Stimulated activated CD4-positive, alpha-beta T cell treated with anti-CD3 and anti-CD28 coated beads, Interleukin-12 subunit alpha, Interleukin-12 subunit beta, amount 100 ng/mL, for 48 hours (primary cell): ENCODE measurements at places on chromosomes 2 and 18.

- DNase-seq: no peak
Observed at GRCh38 chr18:68713131-68713530, 1.8 kb downstream of the TMX3 start.

- DNase-seq: no peak
Observed at GRCh38 chr2:189409647-189410046, 31.6 kb upstream of the WDR75 start.

- DNase-seq: no peak
Observed at GRCh38 chr2:15023221-15023620, 390.7 kb downstream of the LRATD1 start.

GRCh38 chr2:142189501-142189900, 58.7 kb upstream of the LRP1B start:
- no peak for DNase-seq

DNA sequence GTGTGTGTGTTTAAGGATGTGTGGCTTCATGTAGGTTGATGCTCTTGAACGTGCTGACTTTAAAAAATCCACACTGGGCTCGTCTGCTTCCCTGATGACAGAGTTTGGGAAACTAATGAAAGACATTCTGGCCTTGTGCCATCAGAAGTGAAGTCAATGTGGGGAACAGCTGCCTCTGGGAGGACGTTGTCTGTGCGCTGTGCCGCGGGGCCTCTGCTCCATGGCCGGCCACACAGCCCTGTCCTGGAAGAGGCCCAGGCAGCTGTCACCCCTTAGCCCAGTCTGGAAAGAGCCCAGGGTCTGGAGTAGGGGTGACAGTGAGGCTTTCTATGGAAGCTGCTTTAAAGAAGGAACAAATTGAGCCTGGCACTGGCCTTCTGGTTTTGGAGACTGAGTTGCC, 155.8 kb downstream of the SH3RF3 start:
- no peak for DNase-seq

- DNase-seq: no peak
Observed at GRCh38 chr2:219852626-219853025, 225.2 kb downstream of the SLC4A3 start.

- DNase-seq: no peak
Observed at GRCh38 chr18:25729072-25729471, 361.3 kb downstream of the SS18 start.

- no peak for DNase-seq
Observed at GRCh38 chr2:237868631-237869342, 9.4 kb downstream of the RAMP1 start.

DNA sequence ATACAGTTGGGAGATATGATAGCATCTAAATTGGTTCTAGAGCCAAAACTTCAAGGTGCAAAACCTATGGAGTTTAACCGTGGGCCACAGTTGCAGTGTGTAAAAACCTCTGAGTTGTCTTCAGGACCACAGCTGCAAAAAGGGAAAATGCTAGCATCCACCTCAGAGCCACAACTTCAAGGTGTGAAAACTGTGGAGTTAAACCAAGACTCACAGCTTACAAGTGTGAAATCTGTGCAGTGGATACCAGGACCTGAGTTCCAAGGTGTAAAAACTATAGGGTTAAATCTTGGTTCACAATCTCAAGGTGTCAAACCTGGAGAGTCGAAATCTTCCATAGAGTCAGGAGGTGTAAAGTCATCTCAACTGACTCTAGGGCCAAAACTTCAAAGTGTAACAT, 10.4 kb upstream of the ZNF512 start:
- no peak for DNase-seq

DNA sequence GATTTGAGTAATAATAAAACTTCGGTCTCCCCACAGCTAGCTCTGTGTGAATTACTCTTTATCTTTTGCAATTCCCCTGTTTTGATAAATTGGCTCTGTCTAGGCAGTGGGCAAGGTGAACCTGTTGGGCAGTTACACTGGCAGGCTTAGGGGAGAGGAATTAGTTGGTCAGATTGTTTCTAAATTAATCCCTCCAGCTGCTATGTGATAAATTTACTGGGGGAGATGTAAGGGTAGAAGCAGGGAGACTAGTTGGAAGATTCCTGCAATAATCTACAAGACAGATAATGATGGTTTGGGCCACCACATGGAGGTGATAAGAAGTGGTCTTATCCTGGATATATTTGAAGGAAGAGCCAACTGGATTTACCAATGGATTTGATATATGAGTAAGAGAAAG, 118.5 kb upstream of the TACR1 start:
- no peak for DNase-seq

DNA sequence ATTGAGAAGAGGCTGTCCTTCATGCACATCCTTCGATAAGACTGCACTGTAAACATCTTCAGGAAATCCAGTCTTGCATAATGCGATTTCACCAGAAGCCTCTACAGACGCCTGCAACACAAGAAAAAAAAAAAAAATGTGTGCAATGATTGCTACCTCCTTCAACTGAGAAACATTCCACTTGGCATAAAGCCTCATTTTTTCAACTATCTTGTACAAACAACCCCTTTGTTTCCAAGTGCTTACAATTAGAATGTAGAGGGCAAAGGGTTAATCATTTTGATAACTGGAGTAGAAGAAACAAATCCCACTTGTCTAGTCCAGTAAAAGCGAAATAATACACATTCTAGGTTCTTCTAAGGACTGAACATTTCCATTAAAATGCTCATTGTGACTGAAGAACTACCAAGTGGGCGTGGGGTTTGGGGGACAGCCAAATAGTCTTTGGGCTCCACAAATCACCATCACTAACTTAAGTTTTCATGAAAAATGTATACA, 29.2 kb downstream of the CDH2 start:
- DNase-seq: no peak

DNA sequence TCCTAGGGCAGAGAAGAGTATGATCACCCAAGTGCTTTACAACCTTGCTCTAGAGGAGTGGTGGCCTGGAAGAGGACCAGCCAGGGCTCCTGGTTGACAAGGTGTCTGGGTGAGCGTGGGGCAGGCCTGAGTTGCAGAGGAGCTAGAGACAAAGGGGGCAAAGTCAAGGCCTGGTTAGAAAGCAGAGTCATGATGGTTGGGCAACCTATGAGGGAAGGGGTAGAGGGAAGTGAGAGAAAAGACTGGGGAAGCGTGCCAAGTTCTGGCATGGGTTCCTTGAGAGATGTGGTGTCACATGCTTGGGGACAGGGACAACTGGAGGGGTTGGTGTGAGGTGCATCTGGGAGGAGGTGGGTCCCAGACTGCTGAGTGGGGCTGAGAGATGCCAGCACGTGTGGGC, 13.5 kb downstream of the ZFP36L2 start:
- DNase-seq: no peak

DNA sequence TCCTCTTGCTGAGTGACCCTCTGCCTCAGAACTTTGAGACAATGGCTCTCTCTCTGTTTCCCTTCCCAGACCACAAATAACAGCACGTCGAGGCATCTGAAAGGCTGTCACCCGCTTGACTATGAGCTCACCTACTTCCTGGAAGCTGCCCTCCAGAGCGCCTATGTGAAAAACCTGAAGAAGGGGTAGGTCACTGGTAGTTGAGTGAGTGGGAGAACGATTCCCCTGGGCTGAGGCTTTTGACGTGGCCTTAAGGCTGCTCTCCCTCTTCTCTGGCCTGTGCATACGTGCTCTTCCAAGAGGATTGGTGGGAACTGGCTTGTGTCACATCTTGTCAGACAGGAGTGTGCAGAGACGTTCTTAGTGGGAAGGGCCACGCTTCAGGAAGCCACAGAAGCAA, 63.1 kb upstream of the MCFD2 start:
- no peak for DNase-seq

DNA sequence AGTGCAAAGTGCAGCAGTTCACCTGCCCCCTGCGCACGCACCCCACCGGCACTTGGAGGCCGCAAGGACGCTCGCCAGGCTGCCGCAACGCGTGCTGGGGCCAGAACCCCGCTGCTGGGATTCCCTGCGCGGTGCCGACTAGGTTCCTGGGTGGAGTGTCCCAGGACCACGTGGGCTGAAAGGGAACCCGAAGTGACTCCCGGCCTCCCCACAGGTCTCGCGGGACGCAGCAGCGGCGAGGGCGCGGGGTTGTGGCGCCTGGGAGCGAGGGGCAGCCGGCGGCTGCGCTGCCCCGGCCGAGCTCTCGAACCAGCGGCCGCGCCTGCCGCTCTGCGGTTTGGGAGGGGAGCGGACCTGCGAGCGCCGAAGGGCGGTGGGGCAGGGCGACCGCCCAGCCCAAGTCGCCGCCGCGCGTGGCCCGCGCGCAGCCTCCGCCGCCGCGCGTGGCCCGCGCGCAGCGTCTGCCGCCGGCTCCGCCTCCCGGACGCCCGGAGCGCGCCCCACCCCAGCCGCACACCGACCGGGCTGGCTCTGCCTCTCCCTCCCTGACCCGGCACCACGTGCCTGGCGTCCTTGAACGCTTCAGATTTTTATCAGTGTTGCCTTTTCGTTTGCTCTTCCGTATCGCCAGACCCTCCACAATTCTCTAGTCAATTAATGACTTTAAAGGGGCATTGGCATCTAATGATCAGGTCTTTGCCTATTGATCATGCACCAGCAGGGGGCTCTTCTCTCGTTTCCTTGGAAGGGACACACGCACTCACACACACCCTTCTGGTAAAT, at the start of gene FTCDNL1:
FTCDNL1 (minus strand) TSS at position 475 of the 783 bp plus-strand sequence. CDS start 2,230 bp downstream, outside the sequence.
- peak; percentile 48 for DNase-seq

DNA sequence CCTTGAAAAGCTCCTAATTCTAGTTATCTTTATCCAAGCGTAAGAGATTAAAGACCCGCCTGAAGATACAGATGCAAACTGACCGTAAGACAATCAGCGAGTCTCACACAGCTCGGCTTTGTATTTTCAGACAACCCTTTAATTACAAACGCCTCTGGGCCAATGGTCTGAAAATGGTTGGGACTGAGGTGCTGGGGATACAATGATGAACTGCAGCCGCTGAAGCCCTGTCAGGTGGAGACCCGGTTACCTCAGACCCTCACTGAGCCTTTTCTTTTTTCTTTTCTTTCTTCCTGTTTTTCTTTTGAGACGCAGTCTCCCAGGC, 715 bp upstream of the CFAP36 start:
- DNase-seq: no peak

GRCh38 chr2:136065907-136066306, 52.0 kb downstream of the CXCR4 start:
- DNase-seq: no peak

DNA sequence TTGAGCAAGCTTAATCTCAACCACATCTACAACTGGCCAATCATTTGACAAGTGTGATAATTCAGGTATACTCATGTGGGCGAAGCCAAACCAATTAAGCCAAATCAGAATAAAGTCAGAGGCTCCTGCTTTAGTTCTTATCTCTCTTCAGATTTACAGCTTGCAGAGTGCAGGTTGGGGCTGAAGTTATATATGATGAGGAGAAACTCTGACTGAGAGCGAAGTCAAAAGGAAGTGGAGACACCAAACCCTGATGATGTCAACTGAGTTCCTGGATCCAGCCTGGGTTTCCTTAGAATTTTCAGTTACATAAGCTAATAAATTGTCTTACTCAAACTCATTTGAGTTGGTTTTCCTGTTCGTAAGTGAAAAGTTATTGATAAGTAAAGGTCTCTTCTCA, 73.9 kb downstream of the ASXL2 start:
- no peak for DNase-seq

GRCh38 chr2:62313449-62314227, 117.7 kb downstream of the B3GNT2 start:
- no peak for DNase-seq

DNA sequence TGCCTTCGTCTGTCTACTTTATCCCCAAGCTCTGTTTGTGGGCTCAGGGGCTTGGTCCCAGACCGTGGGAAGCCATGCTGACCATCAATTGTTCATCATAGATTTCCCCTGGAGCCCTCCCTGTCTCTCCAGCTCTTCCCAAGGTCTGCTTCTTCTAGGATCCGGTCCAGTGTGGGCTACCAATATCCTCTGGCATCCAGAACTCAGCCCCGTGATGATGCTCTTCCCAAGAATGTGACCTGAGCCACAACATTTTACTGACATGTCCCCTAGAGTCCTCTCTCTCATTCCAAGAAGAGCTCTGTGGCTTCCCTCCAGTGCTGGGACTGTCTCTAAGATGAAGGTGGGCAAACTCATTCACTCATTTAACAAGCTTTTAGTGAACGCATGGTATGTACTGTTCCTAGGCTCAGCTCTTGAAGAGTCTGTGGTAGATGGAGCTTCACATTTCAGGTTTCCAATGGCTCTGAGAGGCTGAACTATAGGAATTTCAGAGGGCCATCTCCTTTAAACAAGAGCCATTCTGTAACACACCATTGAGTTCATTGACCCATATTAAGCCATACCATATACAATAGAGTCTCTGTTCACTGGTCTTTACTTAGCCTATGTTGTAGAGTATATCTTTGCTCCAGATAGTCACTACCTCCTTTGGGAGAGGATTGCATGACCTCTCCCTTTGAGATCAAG, 142.0 kb upstream of the APCDD1 start:
- no peak for DNase-seq

GRCh38 chr18:9751371-9752031, 43.4 kb downstream of the RAB31 start:
- no peak for DNase-seq

DNA sequence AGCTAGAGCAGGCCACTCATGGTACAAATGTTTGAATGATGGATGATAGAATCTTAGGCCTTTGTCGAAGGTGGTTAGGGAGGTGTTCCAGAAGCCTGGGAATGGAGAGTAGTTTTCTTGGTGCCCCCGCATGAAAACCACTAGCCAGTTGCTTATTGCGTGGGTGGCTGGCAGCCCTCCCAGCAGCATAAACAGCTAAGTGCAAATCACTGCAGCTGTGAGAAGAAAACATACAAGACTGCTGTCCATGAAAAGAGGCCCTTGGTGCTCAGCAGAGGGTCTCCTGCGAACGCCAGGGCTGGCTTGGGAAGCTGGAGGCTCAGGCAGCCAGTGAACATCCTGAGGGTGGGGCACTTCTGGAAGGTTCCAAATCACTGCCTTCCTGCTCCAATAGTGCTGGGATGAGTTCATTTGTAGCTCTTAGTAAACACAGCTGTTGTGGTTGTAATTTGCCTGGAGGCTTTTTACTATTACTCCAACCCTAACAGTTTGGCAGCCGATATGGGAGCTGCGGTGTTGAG, 118.8 kb downstream of the MGAT5 start:
- no peak for DNase-seq

DNA sequence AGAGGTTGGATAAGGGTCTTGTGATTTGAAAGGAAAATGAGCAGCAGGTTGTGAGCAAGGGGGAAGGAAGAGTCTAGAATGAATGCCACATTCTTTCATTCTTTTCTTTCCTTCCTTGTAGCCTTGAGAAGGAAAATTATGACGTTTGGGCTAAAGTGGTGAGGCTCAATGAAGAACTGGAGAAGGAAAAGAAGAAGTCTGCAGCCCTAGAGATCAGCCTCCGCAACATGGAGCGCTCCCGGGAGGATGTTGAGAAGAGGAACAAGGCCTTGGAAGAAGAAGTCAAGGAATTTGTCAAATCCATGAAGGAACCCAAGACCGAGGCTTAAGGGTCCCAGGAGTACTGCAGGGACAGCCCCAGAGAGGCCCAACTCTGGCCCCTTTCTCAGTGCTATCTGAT, 45.3 kb downstream of the BMP10 start:
- DNase-seq: no peak

DNA sequence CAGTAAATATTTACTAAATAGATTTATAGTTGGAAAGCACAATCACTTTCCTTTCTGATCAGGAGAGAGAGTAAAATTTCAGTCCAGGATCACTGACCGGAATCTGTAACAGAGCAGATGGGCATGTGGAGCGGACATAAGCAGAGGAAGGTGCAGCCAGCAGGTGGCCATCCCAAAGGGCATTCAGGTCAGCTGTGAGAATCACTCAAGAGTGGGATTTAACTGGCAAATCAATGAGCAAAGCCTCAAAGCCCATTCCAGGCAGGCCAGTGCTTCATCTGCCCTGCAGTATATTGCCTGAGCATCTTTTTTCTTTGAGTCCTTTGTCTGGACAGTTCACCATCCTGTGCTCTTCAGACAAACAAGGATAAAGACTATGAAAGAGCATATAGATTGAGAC, 166.4 kb upstream of the SLC14A2 start:
- DNase-seq: no peak
